ENCODE measurements at places on chromosomes 16 and 17.
A peak's percentile ranks its signal among the peaks of the same experiment; 100 is the strongest.

GRCh38 chr17:67821871-67822367 is 3.4 kb upstream of the BPTF start:
- no peak for DNase-seq

GRCh38 chr17:59038734-59039133 is 67.9 kb downstream of the TRIM37 start:
- DNase-seq: no peak

- peak; percentile 63 for DNase-seq
Observed at GRCh38 chr17:80647746-80648145, 103.1 kb downstream of the RPTOR start.

DNA sequence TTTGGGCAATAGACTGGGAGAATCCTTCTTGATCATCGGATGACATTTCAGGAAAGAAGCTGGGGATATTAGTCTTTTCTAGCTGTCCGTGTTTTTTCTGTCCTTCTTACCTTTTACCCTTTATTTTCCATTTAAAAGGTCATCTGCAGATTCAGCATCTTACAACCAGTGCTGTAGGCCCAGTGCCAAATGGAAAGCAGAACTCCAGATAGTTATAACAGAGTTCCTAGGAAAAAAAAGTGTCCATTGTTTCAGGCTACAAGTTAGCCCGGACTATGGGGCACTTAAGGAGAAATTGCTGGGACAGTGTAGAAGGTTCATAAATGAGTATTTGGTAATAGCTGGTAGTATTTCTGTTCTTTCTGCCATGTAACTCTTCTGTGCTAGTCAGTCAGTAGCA is 28.4 kb downstream of the LDHD start:
- no peak for DNase-seq

DNA sequence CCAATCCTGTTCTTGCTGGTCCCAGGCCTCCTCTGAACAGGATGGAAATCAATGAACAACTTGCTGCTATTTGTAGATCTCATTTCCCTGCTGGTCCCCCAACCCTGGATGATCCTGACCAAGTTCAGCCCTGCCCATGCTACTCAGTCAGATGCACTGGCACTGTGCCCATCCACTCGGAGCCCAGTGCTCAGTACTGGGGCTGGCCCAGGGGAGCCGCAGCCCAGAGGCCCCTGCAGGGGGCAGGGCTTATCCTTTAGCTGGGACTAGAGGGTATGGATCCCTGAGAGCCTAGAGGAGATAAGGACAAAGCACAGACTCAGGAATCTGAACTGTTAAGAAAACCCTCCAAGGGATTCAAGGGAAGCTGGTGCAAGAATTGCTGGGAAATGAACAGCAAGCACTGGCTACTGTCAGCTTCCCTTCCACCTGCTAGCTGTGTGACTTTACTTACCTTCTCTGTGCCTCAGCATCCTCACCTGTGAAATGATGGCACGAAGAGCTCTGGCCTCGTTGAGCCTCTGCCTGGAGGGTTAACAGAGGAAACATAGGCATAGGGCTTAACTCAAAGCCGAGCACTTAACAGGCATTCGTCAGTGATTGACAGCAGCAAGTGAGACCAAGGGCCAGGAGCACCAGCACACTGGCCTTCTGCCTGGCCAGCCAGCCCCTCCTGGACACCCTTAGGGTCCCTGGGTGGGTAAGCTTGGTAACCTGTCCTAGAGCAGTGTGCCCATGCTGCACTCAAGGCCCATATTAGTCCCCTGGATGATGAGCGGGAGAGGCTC is 29.8 kb upstream of the C1QL1 start:
- DNase-seq: no peak

Data from amniotic stem cell (primary cell).